ENCODE measurements at places on chromosomes 3 and 15.
A peak's percentile ranks its signal among the peaks of the same experiment; 100 is the strongest.

GRCh38 chr3:190673148-190673547 lies 159.3 kb downstream of the IL1RAP start:
- DNase-seq, result no peak

DNA sequence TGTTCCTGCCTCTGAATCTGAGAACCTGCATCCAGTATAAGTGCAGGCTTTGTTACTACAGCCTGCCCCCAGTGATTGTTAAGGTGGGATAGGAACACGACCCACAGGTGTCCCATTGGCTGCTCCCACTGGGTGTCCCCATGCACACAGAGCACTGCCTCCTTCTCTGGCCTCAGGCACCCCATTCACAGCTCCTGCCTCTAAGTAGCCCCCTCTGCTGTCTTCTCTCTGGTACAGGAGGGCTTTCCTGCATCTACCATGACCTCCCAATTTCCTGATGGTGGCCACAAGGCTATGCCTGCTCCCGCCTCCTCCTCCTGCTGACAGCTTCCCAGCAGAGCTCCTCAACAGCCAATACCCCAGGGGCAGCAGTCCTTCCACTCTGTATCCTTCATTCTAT lies 238.6 kb upstream of the TMC3 start:
- no peak for DNase-seq

DNA sequence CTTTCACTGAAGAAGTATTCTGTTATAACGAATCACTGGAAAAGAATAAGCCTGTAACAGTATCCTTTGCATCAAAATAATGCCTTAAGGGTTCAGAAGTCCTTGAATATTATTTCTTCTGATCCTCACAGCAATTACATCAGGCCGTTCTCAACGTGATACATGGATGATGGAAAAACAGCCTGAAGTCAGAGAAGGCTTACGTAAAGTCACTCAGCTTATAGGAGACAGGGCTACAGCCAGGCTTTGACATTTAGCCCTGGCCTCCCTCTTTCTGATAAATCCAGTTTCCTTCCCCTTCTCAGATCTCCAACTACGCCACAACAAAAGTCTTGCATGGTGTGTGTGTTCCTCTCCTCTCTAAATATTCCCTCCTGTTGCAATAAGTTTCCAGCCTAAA lies 131.9 kb downstream of the ANO10 start:
- DNase-seq, result no peak

GRCh38 chr3:74921676-74922075 lies 307.2 kb upstream of the CNTN3 start:
- DNase-seq, result no peak

DNA sequence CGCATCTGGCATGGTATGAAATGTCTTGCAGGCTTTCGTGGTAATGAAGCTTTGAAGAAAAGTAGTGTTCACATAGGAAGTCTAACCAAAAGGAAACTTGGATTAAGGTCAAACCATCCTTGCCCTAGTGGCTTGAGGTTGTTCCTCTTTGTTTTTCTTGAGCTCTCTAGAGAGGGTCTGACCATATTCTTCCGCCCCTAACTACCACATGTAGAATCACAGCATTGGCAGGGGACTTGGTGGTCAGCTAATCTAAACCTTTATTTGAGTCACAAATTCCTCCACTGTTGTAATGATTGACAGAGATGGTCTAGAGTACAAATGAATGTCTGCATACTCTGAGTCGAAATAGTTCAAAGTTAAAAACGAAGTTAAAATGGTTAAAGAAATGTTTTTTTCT lies 39.1 kb upstream of the PHLDB2 start:
- DNase-seq, result no peak

DNA sequence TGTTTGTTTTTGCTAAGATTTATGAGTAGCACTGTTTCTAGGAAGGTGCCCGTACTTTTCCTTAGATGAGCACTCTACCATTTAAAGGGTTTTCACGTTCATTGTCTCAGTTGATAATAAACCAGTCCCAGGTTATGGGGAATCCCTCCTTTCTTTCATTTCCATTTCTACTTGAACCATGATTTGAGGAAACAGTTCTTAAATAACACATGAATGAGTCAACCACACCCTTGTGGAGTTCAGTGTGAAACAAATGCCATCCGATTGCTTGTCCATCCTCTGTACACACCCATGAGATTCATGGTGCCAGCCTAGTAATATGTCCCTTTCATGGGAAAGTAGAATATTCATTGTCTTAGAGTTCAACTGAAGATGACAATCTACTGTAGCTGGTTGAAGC lies 23.1 kb downstream of the CMTM8 start:
- DNase-seq, result no peak

GRCh38 chr3:12400616-12401194 lies 83.6 kb upstream of the TSEN2 start:
- DNase-seq, result no peak

GRCh38 chr3:97968376-97968775 lies 3.9 kb downstream of the RIOX2 start:
- no peak for DNase-seq

DNA sequence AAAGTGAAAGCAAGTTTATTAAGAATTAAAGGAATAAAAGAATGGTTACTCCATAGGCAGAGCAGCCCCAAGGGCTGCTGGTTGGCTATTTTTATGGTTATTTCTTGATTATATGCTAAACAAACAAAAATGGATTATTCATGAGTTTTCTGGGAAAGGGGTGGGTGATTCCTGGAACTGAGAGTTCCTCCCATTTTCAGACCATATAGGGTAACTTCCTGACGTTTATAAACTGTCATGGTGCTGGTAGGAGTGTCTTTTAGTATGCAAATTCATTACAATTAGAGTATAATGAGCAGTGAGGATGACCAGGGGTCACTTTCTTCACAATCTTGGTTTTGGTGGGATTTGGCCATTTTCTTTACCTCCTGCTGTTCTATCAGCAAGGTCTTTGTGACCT lies 707.9 kb downstream of the ZNF385D start:
- DNase-seq, result no peak

GRCh38 chr15:40253167-40253790 lies 14.4 kb downstream of the PAK6 start:
- no peak for DNase-seq

- DNase-seq, result no peak
These were observed 1178.1 kb upstream of the GBE1 start for GRCh38 chr3:82939491-82940097.

GRCh38 chr15:59259137-59259943 lies 52.7 kb downstream of the LDHAL6B start:
- no peak for DNase-seq

DNA sequence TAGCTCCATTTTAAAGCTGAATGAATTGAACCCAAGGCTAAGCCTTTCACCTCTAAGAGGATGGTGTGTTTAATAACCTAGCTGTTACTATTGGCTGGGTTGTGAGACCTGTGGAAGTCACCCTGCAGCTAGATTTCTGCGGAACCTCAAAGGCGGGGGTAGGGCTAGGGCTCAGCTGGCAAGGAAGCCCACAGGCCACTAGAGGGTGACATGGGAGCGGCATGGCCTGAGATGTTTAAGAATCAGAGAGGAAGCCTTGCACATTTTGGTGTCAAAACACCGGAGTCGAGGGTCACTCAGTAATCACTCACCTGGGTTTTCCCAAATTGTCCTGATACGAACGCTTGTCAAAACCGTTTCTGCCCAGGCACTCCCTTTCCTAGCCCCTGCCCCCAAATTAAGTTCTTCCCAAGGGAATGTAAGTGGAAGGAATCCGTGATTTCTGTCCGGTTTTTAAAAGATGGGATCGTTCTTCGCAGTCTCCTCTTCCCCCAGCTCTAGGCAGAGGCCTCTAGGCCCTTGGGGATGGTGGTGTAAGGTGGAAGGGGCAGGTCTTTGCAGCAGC lies 3.8 kb upstream of the ACAD9 start:
- DNase-seq, result peak; percentile 54

DNA sequence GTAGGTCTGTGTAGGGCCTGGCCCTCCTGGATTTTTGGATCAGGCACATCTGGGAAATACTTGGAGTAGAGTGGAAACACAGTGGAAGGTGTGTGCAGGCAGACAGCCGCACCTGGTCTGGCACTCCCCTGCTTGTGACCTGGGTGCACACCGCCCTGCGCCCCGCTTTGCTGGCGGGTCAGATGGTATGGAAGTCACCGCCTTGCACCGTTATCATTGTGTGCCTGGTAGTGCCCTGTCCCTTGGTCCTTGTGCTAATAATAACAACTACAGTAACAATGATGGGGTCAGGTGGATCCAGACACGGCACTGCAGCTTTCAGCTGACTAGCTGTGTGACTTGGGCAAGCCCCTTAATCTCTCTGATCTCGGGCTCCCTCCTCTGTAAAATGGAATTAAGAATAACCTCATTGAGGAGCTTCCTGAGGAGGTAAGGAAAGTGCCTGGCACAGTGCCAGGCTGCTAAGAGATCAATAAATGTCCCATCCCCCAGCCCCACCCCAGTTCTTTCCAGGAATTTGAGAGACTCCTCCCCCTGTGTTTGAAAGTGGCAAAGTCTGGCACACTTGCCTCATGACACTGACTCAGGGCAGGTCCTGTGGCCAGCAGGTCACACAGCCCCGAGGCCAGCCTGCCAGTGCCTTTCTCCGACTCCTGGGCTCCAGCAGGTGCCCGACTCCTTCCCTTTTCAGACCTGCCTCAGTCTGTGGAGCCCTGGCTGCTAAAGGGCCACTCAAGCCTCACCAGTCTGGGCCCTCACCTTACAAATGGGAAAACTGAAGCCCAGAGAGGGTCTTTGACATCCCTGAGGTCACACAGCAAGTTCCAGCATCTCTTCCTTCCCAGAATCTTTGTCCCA lies 9.8 kb downstream of the ISG20 start:
- DNase-seq, result peak; percentile 6

DNA sequence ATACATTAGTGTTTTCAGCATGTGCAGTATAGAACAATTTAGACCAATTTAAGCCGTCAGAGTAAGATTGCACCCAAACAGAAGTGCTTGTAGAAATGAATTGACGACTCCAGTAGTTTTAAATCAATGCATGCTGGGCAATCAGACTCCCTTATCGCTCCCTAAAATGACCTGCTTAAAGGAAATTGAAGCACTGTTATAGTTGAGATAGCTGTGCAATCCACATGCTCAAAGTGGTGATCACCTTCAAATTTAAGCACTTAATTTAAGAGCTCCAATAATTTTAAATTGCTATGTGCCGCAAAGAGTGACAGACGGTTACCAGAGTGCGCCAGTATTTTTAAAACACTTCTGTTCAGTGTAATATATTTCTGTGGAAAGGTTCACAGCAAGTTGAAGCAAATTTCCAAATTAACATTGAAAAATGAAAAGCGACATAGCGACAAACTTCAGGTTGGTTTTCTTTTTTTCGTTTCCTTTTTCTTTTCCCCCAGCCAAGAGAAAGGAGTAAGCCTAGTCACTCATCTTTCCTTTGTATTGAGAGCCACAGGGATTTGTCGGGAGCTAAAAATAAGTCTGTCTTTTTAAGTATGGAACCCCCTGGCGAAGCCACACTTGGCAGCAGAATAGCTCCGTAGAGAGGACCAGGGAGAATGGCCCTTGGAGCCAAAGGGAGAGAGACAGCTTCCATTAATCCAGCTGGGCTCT lies 436.4 kb upstream of the RBMS3 start:
- DNase-seq, result no peak

GRCh38 chr3:140164922-140165590 lies 230.1 kb downstream of the CLSTN2 start:
- no peak for DNase-seq

DNA sequence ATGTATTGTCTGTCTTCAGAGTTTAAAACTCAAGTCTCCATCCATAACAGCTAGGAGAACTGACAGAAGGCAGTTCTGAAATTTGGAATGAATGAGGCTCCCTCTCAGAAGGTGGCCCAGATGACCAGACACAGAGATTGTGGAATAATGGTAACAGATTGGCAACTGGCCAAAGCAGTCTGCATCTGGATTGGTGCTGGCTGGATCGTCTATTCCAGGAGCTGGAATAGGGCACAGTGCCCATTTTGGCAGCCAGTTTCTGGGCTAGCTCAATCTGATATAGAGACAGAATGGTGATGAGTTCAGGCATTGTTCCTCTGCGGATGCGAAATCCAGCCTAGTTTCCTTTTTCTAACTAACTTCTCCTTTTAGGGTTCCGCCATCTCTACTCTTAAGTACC lies 851.7 kb downstream of the PDCD6IP start:
- no peak for DNase-seq

DNA sequence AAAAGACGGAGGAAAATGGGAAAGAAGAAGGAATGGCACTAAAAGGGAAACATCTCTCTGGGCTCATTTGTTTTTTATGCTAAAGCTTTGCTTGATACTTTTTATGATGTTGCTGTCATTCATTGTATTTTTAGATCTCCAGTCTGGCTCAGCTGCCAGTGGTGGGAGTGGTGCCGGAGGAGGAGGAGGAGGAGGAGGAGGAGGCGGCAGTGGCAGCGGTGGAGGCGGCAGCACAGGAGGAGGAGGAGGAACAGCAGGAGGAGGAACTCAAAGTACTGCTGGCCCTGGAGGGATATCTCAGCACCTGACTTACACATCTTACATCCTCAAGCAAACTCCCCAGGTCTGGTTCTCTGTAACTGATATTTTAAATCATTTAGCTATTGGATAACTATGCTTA lies 49.6 kb downstream of the MAP6D1 start:
- no peak for DNase-seq

DNA sequence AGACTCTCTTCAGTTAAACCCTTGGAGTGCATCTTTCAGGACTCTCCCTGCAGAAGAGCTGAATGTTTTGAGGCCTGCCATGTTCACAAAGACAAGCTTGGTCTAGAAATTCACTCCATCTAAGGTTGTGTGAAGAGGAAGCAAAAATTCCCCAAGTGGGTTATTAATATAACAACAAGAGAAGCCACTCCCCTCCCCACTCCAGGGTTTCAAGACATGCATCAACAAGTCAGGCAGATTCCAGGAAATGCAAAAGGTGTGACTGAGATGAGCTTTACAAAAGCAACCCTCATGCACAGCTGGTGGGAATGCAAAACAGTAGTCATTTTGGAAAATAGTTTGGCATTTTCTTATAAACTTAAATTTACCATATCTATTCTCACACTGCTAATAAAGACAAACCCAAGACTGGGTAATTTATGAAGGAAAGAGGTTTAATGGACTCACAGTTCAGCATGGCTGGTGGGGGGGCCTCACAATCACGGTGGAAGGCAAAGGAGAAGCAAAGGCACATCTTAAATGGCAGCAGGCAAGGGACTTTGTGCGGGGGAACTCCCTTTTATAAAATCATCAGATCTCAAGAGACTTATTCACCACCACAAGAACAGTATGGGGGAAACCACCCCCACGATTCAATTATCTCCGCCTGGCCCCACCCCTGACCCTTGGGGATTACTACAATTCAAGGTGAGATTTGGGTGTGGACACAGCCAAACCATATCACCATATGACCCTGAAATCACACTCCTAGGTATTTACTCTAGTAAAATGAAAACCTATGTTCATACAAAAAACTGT lies 31.3 kb downstream of the TARS3 start:
- peak; percentile 13 for DNase-seq

GRCh38 chr15:71048913-71049675 lies 66.2 kb upstream of the THSD4 start:
- no peak for DNase-seq

DNA sequence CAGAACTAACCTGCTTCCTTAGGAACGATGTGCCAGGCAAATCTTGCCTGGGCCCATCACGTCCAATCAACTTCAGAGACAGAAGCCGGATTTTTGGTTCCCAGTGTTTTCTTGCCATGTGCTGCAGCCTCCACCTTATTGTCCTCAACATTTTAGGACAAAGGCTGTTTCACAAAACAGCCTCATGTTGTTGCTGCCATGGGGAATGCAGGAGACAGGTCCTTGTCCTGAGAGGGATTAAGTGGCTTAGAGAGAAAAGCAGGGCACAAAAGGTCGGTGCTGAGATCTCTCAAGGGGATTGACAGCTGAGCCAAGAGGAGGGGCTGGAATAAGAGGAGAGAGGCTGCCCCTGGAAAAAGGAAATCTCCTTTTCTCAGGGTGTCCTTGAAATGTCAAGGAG lies 11.3 kb upstream of the NMNAT3 start:
- no peak for DNase-seq

GRCh38 chr15:32998979-32999672 lies 195.4 kb downstream of the FMN1 start:
- DNase-seq, result no peak

All from GM12865 (cell line).